ENCODE measurements at places on chromosomes 11 and 22.

DNA sequence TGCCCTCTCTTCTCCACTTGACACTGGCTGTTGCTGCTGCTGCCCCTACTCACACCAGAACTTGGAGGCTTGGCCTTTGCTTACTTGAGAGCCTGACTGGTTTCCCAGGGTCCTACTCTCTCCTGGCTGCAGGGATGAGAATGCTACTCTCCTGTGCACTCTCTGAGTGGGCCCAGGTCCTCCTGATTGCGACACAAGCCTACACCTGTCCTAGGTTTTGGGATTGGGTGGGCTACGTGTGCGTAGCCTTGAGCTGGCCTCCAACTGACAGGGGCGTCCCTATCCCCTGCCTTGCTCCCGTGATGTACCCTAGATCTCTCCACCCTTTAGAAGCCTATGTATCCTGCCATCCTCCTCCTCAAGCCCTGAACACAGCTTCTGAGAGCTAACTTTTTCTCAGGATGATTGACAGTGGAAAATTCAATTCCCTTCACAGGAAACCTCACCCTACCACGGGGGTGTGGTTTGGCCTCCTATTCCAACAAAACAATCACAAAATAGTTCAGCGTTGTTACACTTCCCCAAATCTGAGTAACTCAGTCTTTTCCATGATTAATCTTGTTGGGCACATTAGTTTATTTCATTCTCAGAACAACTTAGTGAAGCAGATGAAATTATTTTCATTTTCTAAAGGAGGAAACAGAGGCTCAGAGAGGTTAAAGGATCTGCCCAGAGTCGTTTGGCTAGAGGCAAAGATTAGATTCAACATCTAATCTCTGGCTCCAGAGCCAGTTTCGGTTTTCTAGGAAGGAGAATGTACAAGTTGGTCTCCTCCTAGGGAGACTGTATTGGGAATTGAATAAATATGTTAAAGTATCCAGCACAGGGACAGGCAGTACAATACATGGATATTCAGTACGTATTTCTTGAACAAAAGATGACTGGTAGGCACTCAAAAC, 17.6 kb upstream of the AMOTL1 start:
- no peaks in the 10 kb centered on the region for H3K36me3 ChIP-seq
- DNase-seq, result no peak
- H3K4me1 ChIP-seq, result peaks cover 87% of the 10 kb centered on the region
- peak overlapping the region; percentile 67 for H3K4me3 ChIP-seq

GRCh38 chr11:89452780-89453179, 38.4 kb downstream of the NOX4 start:
- no peak overlapping the region for H3K27ac ChIP-seq
- H3K4me1 ChIP-seq, result no peaks in the 10 kb centered on the region
- H3K4me3 ChIP-seq, result no peak overlapping the region
- no peaks in the 10 kb centered on the region for H3K36me3 ChIP-seq
- no peak for DNase-seq
- H3K27me3 ChIP-seq, result no peaks in the 10 kb centered on the region

DNA sequence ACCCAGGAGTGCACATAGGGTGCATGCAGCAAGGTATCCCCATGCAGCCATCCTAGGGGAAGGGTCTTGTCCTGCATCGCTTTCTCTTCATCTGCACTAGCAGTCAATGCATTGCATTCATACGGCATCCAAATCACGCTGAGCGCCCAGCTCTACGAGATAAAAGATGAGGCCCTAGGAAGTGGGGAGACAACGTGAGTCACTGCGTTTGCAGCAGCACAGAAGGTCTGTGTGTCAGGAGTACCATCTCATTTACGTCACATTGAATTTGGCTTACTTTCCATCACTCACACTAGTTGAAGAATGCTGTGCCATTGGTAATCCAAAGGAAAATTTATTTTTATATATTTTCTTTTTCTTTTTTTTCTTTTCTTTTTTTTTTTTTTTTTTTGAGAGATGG, 2.5 kb upstream of the ST14 start:
- H3K36me3 ChIP-seq, result no peaks in the 10 kb centered on the region
- H3K4me1 ChIP-seq, result peaks cover 12% of the 10 kb centered on the region
- peaks cover 41% of the 10 kb centered on the region for H3K27me3 ChIP-seq
- DNase-seq, result no peak
- no peak overlapping the region for H3K27ac ChIP-seq

DNA sequence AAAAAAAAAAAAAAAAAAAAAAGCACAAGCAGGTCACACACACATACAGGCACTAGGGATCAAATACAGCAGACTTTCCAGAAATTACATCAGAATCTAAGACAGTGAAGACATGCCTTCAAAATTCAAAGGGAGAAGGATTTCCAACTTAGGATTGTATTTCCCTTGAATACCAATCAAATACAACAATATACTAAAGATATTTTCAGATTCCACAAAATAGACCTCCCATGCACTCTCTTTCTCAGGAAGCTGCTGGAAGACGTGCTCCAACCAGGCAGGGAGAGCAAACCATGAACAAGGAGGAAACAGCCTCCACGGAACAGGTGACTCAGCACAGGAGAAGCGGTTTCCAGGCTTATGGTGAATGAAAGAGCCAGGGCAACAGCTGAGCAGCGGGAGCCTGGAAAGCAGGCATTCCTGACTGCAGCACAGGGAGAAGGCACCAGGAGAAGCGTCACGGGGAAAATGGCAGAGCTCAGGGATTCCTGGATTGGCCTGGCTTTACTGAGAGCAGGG, 32.0 kb downstream of the TMEM184B start:
- H3K27me3 ChIP-seq, result peaks cover 2% of the 10 kb centered on the region
- peaks cover 60% of the 10 kb centered on the region for H3K4me1 ChIP-seq
- H3K4me3 ChIP-seq, result peak overlapping the region; percentile 80
- peaks cover 33% of the 10 kb centered on the region for H3K36me3 ChIP-seq
- H3K27ac ChIP-seq, result peak overlapping the region; percentile 100

DNA sequence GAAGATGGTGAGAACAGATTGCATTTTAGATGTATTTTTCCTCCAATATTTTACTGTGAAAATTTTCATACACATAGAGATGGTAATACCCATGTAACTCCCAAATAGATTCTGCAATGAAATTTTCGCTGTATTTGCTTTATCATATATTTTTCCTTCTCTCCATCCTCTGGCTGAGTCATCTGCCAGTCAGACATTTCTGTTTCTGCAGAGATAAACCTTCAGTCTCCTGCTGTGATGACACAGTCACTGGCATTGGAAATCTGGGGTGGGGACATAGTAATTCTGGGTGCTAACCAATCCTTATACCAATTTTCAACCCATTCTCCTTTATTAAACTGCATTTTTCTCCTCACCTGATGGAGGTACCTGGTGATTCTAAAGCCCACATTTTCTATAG, 33.7 kb downstream of the SVIP start:
- no peak overlapping the region for H3K4me3 ChIP-seq
- no peak for DNase-seq
- H3K27ac ChIP-seq, result no peak overlapping the region
- no peaks in the 10 kb centered on the region for H3K36me3 ChIP-seq
